Activated T-cell treated with anti-CD3 and anti-CD28 coated beads, Interleukin-2, amount 50 U/mL, for 72 hours (primary cell): ENCODE measurements at places on chromosomes 1 and 21. TPM values are rescaled to one million over a fixed set of nuclear protein-coding genes. Genes with fewer than 3 reads are reported as not detected.

Gene SPATA6
- total RNA-seq = 5.7 TPM

GRCh38 chr1:2548068-2548589 is 8.0 kb upstream of the TNFRSF14 start:
- peak; percentile 92 for DNase-seq

- no peak for DNase-seq
These were observed 43.4 kb downstream of the RPRD2 start for GRCh38 chr1:150407330-150407729.

DNA sequence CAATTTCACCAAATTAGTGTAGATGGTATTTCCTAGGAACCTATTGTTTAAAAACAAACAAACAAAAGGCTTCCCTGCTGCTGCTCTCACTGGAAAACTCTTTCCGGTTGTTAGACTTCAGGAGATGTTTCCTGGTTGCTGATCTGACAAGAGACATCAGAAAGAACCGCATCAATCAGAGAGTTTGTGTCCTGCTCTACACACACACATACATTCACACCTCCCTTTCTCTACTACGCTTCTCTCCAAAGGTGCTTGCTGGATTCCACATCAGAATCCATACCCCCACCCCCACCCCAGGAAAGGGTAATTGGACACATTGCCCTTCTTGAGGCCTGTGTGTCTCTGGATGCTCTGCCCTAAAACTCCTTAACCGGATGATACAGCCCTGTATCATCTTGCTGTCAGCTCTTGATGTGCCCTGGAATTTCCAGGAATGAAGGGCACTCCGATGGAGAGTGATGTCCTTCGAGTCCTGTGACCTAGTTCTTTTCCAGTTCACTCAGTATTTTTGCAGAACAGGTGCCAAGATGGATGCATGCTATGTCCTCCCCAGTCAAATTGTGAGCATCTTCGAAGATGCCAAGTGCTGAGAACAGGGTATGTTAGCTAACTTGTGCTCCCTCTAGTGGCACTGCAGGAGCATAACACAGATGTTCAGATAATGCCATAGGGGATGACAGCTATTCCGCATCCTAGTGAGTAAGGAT is 113.7 kb upstream of the SLC35F3 start:
- DNase-seq = peak; percentile 11

Gene RHBDL2
- total RNA-seq = not detected
